ENCODE measurements at places on chromosomes 7 and 10. TPM values are rescaled to one million over a fixed set of nuclear protein-coding genes. Genes with fewer than 3 reads are reported as not detected.

The CFAP70 gene
- 4.1 TPM for total RNA-seq

The PCLO gene
- total RNA-seq, result not detected

The HOXA6 gene
- 0.82 TPM for total RNA-seq

The HOXA3 gene
- not detected for total RNA-seq

The SEMA3D gene
- total RNA-seq, result 1.2 TPM

The HPSE2 gene
- total RNA-seq, result not detected

The FAM20C gene
- 52.6 TPM for total RNA-seq

The CPED1 gene
- 3.7 TPM for total RNA-seq

The NPC1L1 gene
- total RNA-seq, result not detected

The LIPN gene
- total RNA-seq, result 0.10 TPM

The NUPR2 gene
- not detected for total RNA-seq

The ACTL6B gene
- not detected for total RNA-seq

The POLR2J gene
- 18.4 TPM for total RNA-seq

The FGFR2 gene
- 6.3 TPM for total RNA-seq

The GFRA1 gene
- 47.6 TPM for total RNA-seq

The EBF3 gene
- 3.1 TPM for total RNA-seq

The CCL24 gene
- total RNA-seq, result not detected

The OPN1SW gene
- total RNA-seq, result not detected

The CRYGN gene
- total RNA-seq, result not detected

The SLC26A3 gene
- not detected for total RNA-seq

The MACROH2A2 gene
- total RNA-seq, result 16.3 TPM

The EIF5AL1 gene
- 1.0 TPM for total RNA-seq

The NODAL gene
- total RNA-seq, result not detected

The PLEKHS1 gene
- total RNA-seq, result not detected

The JCAD gene
- total RNA-seq, result 5.8 TPM

The GIMAP5 gene
- not detected for total RNA-seq

The GIMAP1 gene
- total RNA-seq, result not detected

The CADPS2 gene
- 3.4 TPM for total RNA-seq

The PPA1 gene
- 437 TPM for total RNA-seq

The PLXDC2 gene
- total RNA-seq, result under 0.01 TPM

The C1QL3 gene
- not detected for total RNA-seq

The BTBD16 gene
- not detected for total RNA-seq

The LEP gene
- total RNA-seq, result not detected

The FAM221A gene
- total RNA-seq, result 1.6 TPM

The TAS2R40 gene
- total RNA-seq, result not detected

The TAS2R3 gene
- not detected for total RNA-seq

The TWIST1 gene
- total RNA-seq, result 22.8 TPM

The EDRF1 gene
- total RNA-seq, result 16.7 TPM
